ENCODE measurements at places on chromosomes 7 and 10.

DNA sequence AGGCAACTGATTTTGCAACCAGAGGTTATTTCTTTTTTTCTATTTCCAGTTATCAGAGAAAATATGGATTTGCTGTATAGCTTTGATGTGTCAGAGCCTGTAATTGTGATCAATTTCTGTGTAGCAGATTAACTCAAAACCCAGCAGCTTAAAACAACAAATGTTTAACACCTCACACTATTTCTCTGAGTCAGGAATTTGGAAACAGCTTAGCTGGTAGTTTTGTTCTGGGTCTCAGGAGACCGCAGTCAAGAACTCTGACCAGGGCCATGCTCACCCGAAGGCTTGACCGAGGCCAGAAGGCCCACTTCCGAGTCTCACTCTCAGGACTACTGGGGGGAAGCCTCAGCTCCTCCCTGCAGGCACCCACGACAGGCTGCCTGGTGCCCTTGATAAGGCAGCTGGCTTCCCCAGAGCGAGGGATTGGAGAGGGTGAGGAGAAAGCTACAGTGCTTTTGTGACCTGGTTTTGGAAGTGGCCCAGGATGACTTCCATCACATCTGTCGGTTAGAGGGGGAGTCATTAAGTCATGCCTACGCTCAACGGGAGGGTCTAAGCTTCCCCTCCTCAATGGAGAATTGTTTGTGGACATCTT is 105.7 kb upstream of the SHH start:
- no peak for DNase-seq

DNA sequence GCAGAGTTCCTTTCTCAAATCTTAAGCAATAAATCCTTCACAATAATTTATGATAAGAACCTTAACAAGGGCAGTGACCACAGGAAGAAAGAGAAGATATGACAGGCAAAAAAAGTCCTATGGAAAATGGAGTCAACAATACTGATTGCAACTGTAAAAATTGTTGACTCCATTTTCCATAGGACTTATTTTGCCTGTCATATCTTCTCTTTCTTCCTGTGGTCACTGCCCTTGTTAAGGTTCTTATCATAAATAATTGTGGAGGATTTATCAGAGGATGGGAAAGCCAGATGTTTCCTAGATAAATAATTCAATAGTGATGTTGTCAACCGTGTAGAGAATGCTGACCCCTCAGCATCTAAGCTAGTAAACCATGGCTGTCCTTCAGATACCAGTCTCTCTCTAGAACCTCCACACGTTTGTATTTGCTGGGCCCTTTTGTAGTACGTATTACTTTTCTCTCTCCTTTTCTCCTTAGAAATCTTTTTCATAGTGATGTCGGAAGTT is 172.6 kb upstream of the BET1 start:
- DNase-seq, result no peak

DNA sequence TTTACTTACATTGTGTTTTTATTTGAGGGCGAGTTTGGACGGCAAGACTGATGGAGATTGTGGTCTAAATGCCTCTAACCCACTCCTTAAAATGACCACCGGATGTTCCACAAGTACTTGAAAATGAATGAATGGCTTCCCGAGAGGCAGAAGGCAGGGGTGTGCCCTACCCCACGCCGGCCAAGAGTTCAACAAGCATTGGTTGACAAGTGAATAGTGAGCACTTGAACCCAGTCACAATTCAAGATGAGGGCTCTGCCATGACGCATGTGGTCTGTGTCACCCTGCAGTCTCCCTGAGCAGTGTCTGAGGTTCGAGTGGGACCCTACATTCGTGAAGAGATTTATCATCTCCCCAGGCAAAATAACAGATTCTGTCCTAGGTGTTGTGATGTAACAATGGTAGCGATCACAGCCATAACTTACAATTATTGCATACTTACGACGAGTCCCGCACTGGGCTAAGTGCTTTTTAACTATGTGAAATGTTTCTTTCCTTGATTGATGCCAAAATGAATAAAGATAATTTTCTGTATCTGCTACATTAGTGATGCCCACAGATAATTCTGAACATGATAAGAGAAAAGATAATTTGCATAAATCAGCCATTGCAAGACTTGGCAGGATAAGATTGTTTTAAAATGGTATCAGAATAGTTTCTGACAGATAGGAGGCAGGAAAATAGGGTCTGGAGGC is 305.4 kb downstream of the WDR37 start:
- DNase-seq, result no peak

DNA sequence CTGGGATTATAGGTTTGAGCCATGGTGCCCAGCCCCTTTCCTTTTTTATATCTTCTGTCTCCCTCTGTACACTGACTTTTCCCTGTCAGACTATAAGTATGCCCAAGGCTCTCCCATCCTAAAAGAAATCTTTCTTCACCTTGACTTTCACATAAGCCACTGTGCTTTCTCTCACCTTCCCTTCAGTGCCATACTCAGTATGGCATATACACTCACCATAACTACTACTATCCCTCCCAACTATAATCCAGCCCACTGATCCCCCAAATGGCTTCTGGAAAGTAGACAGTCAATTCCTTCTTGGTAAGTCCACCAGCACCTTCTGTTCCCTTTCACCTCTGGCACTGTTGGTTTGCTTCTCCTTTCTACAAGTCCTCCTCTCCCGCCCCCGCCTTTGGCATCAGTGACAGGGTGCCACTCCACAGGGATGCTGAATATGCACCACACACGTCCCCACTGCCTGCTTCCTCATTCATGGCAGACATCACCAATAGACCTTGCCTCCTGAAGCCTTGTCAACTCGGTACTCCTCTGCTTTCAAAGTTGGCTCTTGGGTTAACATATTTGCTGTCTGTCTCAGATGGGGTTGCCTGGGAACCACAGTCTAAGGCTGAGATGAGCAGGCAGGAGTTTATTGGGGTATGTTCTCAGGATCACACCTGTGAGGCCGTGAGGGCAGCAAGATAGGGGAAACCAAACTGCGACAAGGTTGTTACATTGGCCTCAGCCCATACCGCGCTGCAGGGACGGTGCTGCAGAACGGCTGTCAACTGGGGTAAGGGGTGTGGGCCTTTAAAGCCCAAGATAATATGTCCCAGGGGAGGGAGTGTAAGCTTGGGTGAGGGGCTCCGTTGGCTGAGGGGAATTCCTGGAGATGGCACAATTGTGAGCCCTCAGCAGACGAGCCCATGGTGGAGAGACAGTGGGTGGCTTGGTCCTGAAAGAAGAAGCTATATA is 7.2 kb upstream of the PSAP start:
- DNase-seq, result no peak

DNA sequence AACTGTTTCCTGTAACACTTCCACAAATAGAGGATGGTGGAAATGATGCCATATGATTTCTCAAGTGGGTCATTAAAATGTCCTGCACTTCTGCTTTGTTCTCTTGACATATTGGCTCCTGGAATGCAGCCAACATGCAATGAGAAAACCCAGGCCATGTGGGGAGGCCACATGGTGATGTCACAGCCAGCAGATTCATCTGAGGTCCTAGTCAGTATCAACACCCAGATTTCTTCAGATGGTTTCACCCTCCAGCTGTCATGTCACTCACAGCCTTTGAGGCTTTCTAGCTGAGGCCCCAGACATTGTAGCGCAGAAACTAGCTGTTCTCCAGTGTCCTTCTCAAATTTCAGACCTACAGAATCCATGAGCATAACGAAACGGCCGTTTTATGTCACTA is 102.3 kb upstream of the NUPR2 start:
- no peak for DNase-seq

- no peak for DNase-seq
Measured at GRCh38 chr10:27356738-27357137, 116.1 kb upstream of the ACBD5 start.

GRCh38 chr7:92589056-92589455 is 1.1 kb downstream of the FAM133B start:
- DNase-seq, result no peak

GRCh38 chr10:1602037-1602484 is 135.3 kb downstream of the ADARB2 start:
- DNase-seq, result no peak

GRCh38 chr10:107814865-107815487 is 650.5 kb upstream of the SORCS1 start:
- DNase-seq, result no peak

GRCh38 chr7:129567377-129567776 is 44.1 kb upstream of the NRF1 start:
- no peak for DNase-seq

GRCh38 chr7:4959306-4959705 is 319 bp upstream of the MMD2 start:
- no peak for DNase-seq

- no peak for DNase-seq
Measured at GRCh38 chr7:65980478-65981250, 1.3 kb downstream of the GUSB start.

DNA sequence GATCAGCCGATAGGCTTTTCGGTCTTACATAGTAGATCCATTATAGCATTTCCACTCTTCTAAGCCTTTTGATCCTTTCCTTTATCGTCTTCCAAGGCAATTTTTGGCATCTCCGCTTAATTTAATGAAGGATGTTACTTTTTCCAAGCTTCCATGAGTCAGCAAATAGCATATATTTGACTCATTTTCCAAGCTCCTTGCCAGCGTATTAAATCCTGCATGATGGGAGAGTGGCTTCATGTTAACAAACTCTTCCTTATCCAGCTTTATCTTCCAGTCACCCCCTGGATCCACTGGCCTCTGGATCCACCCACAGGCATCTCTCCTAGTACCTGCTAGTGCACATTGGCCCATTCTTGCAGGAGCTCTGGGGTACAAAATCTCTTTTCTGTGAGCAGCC is 13.0 kb downstream of the OR9A2 start:
- no peak for DNase-seq

- no peak for DNase-seq
Measured at GRCh38 chr10:5575482-5576153, 50.9 kb downstream of the CALML3 start.

DNA sequence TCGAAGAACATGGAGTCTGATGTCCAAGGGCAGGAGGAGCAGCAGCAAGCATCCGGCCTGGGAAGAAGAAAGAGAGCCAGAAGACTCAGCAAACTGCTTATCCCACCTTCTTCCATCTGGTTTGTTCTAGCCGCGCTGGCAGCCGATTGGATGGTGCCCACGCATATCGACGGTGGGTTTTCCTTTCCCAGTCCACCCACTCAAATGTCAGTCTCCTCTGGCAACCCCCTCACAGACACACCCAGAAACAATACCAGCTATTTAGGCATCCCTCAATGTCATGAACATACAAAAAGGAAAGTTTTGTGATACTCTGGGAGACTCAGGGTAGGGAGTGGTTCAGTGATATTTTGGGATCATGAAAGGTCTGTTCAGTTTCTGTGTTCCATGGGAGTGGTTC is 139.6 kb downstream of the LYZL1 start:
- no peak for DNase-seq

- no peak for DNase-seq
Measured at GRCh38 chr7:16095171-16095950, 326.0 kb downstream of the CRPPA start.

DNA sequence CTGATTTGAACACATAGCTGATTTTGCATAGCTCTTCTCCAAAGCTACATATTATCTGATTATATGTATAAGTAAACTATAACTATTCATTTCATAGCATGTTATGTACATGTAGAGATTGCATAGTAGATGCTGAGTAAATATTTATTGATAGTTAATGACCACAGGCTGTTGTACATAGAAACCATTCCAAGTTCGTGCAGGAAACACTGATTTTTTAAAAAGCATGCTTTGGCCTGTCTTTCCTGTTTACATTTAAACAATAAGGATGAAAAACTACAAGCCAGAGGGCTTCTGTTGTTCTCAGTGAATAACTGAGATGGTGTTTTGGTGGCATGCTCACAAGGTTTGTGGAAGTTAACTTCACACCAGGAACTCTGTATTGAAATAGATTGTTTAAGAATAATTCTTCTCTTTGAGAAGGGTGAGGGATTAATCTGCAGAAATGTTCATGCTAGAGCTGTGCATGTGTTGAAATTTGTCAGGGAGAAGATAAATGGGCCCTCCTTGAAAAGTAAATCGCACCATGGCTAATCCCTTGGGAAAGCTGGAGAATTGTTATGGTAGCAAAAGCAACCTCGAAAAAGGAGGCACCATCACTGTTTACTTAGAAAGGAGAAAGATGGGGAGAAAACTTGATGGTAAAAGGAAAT is 120.2 kb upstream of the SP8 start:
- DNase-seq, result no peak

- DNase-seq, result peak; percentile 70
Measured at GRCh38 chr7:157386979-157387800, 50.4 kb downstream of the DNAJB6 start.

DNA sequence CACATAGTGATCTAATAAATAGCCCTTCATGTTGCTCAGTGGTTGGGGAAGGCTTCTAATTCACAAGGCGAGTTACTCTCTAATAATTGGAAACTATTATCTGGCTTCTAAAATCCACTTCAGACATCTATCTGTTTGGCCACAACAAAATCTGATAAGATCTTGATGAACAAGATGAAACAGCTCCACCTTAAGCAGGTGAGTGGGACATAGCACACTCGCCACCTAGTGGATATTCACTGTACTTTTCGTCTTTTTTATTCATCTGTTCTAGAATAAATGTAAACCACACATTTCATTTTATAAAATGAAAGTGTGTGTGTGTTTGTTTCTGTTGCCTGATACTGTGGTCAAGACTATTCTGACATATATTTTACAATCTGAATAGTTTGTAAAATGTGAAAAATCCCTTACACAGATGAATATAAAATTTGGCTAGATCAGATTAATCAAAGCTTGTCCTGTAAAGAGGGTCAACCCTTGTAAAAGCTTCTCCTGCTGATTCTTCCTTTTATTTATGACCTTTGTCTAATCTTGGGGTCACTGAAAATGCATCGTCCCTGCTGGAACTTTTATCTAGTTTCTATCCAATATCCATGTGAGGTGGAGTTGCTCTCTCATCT is 26.5 kb upstream of the CNTNAP2 start:
- no peak for DNase-seq

DNA sequence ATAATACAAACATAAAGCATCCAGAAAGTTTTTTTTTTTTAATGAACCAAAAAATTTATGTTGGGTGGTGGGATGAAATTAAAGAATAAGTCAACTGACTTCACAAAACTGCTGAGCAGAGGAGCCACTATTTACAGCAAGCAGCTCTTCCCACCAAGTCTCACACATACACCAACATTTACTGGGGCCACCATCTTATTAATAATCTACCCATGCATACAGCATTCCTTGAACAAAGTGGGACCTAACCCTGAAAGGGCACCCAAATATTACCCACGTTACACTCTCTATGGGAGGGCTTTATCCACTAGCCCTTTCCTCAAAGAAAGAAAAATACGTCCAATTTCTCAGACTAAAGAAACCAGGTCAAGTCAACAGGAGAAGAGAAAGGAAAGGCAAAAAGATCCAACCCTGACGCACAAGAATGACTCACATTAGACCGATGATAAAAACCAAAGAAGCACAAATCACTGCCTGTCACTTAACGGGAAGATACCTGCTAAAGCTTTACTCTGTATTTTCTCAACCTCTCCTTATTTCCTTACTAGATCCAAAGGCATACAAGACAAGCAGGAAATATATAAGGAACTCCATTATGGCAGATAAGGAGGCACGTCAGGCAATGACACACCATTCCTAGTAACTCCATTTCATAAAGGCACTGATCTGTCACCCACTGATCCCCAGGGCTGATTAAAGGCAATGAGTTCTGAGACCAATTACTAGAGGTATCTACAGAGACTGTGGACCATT is 141.8 kb upstream of the ASAH2 start:
- DNase-seq, result no peak

GRCh38 chr10:54613162-54613561 is 187.9 kb downstream of the PCDH15 start:
- DNase-seq, result no peak

- DNase-seq, result no peak
Measured at GRCh38 chr10:11282156-11282555, 264.5 kb downstream of the CELF2 start.

GRCh38 chr10:68406815-68407548 is at the start of gene RUFY2:
Gene RUFY2, minus strand, starts transcription at chr10:68407277. Its CDS starts 88 bp downstream, at chr10:68407189.
- DNase-seq, result peak; percentile 20

- DNase-seq, result no peak
Measured at GRCh38 chr10:14172336-14172950, 158.3 kb downstream of the FRMD4A start.

Data from stimulated activated CD4-positive, alpha-beta T cell treated with anti-CD3 and anti-CD28 coated beads, TNF-alpha, amount 100 ng/mL, for 1 hour (primary cell).